ENCODE measurements at places on chromosomes 5 and 9.

GRCh38 chr5:40614466-40614865 lies 65.2 kb upstream of the PTGER4 start:
- DNase-seq, result no peak

DNA sequence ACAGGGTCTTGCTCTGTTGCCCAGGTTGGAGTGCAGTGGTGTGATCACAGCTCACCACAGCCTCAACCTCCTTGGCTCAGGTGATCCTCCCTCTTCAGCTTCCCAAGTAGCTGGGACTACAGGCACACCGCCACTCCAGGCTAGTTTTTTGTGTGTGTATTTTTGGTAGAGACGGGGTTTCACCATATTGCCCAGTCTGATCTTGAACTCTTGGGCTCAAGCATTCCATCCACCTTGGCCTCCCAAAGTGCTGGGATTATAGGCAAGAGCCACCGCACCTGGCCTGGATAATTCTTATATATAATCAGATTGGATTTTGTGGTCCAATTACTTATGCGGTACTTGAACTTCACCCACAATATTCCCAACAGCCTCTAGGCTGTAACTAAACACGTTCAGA lies 19.8 kb downstream of the CCDC69 start:
- DNase-seq, result peak; percentile 20

DNA sequence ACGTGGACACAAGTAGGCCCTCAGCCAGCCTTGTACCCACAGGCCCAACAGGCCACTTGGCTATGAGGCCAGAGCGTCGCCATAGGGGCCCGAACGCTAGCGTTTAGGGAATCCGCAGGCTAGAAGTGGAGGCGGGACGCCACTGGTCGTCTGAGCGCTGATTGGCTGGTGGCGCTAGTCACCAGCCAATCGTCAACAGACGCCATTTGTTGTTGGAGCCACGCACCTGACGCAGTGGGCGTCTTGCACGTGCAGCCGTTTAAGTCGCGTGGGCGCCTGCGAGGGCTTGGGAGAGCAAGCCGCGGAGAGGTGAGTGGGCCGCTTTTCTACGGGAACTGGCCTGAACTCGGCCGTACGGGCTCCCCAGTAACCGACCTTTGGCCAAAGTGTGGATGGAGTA lies at the start of gene DDX4:
DDX4 (plus strand) TSS at position 269 of the 400 bp plus-strand sequence. CDS start 903 bp downstream, outside the sequence.
- DNase-seq, result no peak

- DNase-seq, result peak; percentile 89
These were observed 2.7 kb downstream of the VCAN start for GRCh38 chr5:83474161-83474796.

DNA sequence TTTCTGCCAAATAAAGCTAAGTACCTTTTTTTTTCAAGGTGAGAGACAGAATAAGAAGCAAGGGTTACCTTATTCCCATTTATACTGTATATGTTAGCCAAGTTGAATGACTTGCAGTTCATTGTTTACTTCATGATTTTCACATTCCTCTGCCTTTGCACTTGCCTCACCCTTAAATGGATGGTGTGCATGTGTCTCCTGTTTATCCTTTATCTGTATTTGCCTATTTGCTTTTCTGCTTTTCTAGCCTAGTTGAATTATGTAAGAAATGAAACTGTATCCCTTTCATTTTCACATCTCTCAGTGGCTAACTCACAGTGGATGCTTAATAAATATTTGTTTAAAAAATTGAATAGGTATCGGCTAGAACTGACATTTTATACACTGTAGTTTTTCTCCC lies 200.8 kb upstream of the ST8SIA4 start:
- DNase-seq, result no peak

GRCh38 chr9:109681301-109681700 lies 98.7 kb upstream of the PALM2AKAP2 start:
- no peak for DNase-seq
